ENCODE measurements at places on chromosomes 7 and 10.

DNA sequence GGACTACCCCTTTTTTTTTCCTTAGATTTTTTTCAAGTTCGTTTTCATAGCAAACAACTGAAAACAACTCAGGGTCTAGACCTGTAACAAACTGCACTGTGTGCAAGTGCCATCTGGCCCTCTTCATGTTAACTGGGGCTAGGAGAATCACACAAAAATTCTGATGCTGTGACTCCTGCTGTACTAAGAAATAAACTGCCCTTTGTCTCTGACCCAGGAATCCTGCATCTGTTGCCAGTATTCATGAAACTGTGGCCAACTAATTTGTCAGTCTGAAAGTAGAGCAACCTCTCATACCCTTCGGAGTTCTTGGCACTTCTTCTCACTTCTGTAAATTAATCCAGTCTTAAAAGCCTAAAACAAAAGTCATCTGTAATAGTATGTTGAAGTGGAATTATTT lies 218.4 kb upstream of the PCDH15 start:
- peak; percentile 59 for DNase-seq

GRCh38 chr7:45100761-45101480 lies 10.6 kb downstream of the TBRG4 start:
- DNase-seq: no peak

GRCh38 chr10:7580520-7580919 lies 86.2 kb downstream of the ITIH5 start:
- no peak for DNase-seq

DNA sequence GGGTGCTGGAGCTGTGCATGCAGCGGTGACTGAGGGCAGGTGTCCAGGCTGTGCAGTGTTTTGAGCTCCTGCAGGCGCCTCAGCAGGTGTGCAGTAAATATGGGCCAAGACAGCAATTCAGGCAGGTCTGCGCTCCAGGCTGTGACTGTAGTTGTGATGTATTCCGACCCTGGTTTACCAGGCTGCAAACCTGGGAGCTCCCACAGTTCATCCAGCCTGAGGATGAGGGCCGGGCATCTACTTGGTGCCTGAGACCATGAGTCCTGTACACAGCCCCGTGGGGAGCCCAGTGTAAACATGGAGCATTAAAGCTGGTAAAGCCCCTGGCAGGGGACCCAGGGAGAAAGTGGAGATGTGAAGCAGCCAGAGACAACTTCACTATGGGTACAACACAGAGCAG lies 82.8 kb downstream of the VOPP1 start:
- no peak for DNase-seq

- no peak for DNase-seq
Observed at GRCh38 chr7:157795199-157795598, 458.4 kb downstream of the DNAJB6 start.

- DNase-seq: no peak
Observed at GRCh38 chr7:11667810-11668185, 164.2 kb downstream of the THSD7A start.

DNA sequence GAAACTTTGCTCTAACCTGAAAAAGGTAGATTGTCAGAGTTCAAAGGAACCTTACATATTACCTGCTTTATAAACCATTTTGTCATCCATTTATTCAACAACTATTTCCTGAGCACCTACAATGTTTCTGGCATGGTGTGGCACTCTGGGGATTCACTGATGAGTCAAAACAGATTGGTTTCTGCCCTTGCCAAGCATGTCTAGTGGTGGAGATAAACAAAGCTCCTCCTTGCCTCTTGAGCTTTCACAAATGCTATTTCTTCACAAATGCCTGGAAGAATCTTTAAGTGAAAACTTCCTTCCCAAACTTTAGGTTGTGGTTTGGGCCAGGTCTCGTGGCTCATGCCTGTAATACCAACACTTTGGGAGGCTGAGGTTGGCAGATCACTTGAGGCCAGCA lies 85.1 kb upstream of the RELN start:
- no peak for DNase-seq

- no peak for DNase-seq
Observed at GRCh38 chr10:60708666-60709065, 69.6 kb upstream of the CDK1 start.

DNA sequence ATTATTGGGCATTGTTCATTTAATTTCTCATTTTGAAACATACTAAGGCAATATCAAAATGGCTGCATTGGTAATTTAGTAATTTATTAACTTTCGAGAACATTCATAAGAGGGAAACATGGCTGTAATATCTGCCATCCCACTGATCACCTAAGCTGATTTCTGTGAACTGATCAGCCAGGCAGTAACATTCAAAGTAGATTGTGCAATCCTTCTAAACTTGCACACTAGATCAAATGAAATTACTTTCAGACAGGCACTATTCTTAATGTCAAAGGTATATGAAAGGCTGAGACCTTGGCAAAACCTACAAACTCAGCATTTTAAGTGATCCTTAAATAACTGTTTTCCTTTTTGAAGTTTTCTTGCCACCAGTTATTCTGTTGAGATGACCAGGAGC lies 290.7 kb downstream of the CACNA2D1 start:
- DNase-seq: no peak

- DNase-seq: peak; percentile 72
Observed at GRCh38 chr10:50561266-50561665, 62.5 kb downstream of the SGMS1 start.

GRCh38 chr10:30208330-30208729 lies 140.7 kb downstream of the MTPAP start:
- no peak for DNase-seq

GRCh38 chr7:141737118-141737835 lies 881 bp upstream of the SSBP1 start:
- DNase-seq: no peak

- DNase-seq: no peak
Observed at GRCh38 chr10:35824704-35825103, 182.6 kb upstream of the FZD8 start.

- no peak for DNase-seq
Observed at GRCh38 chr7:104855861-104856260, 158.1 kb upstream of the KMT2E start.

DNA sequence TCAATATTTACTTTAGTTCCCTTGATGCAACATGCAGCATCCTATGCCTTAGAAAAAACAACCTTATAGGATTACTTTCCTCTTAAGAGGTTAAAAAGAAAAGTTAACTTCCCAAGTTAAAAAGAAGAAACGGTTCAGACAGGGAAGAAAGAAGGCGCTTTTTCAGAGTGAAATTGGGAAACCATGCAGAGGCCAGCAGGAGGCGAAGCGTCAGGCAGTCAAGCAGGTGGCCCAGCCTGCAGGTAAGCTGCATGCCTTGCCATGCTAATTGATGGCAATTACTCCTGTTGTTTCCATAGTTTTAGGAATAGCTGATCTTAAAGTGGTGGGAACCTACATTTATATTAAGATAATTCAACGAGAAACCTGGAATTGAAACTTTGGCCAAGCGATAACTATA lies 302.6 kb upstream of the SP4 start:
- no peak for DNase-seq

DNA sequence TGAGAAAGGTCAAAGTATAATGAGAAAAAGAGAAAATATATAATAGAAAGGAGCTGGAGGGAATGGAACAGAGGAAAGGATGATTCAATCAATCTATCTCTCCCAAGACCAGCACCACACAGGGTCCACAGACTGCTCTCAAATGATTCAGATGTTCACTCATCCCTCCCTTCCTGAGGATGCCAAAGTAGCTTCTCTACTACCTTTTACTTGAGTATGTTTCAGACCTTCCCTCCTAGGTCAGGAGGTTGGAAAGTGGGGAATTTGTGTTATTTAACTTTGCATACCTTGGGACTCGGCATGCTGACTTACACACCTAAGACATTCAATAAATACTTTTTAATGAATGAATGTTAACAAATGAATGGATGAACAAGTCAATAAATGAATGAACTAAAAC lies 30.6 kb downstream of the CPVL start:
- DNase-seq: no peak

- peak; percentile 40 for DNase-seq
Observed at GRCh38 chr10:92590623-92591549, 2.0 kb upstream of the KIF11 start.

DNA sequence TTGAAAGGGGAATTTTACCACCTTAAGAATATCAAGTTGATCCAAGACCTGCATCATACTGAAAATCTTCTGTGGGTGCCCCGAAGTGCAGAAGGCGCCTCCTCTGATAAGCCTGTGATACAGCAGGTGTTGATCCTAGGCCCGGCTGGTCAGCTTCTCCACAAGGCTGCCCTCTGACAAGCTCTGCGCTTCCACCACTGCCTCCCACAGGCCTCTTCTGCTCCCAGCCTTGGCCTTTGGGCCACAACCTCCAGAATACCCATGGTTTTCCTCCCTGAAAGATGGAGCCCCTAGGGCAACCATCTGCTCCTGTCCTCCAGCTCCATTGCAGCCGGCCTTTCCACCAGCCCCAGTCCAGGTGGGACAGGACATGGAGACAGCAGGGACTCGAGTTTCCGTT lies 5.6 kb upstream of the OGDHL start:
- no peak for DNase-seq

- DNase-seq: no peak
Observed at GRCh38 chr10:4867520-4868356, 41.7 kb downstream of the AKR1E2 start.

DNA sequence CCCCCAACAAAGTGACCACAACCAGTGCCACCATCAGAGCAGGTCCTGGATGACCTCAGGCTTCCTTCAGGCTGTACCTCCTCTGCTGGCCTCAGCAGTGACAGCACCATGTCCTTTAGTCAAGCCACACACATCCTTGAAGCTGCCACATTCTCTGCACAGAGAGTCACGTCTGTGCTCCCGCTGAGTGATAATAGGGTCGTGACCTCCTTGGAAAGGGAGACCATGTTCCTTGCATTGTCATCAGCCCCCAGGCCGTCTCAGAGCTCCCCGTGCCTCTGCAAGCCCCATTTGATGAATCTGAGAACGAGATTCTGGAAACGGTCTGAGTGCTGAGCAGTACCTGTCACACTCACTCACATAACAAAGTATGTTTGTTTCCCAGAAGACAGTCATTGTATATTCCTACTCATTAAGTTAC lies 106.5 kb upstream of the PRR15 start:
- no peak for DNase-seq

GRCh38 chr7:77353407-77353721 lies 62.8 kb downstream of the GSAP start:
- DNase-seq: no peak

DNA sequence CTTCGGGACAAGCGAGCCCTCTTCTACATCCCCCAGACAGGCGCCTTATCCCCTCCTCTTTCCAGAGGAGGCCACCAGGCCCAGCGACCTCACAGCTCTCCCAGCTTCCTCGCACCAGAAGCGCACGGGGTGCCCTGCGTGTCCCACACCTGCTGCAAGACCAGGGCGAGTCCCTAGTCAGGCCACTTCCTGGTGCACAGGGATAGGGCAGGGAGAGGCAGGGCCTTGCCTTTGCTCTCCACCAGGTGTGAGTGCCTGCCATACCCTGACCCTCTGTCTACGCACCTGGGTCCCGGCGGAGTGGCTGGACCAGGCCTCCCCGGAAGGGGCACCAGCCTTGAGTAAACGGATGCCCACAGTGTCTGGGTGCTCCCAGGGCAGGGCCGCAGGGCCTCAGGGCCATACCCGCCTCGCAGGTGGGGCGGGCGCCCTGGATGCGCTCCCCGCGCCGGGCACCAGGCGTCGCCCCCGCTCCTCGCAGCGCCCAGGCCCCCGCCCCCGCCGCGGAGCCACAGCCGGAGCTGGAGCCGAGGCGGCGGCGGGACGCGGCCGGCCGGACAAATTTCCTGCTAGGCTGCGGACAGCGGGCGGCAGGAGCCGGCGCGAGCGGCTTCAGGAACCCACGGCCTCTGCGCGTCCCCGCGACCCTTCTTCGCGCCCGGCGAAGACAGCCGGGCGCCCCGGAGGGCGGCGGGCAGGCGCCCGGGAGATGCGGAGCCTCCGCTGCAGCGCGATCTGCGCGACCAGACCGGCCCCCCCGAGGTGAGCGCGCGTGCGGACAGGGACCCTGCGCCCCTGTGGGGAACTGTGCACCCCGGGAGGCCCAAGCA lies at the start of gene PTPRE:
Gene PTPRE, plus strand, starts transcription at position 556 of the 830 bp plus-strand sequence. CDS start 133,779 bp downstream, outside the sequence.
- peak; percentile 70 for DNase-seq

DNA sequence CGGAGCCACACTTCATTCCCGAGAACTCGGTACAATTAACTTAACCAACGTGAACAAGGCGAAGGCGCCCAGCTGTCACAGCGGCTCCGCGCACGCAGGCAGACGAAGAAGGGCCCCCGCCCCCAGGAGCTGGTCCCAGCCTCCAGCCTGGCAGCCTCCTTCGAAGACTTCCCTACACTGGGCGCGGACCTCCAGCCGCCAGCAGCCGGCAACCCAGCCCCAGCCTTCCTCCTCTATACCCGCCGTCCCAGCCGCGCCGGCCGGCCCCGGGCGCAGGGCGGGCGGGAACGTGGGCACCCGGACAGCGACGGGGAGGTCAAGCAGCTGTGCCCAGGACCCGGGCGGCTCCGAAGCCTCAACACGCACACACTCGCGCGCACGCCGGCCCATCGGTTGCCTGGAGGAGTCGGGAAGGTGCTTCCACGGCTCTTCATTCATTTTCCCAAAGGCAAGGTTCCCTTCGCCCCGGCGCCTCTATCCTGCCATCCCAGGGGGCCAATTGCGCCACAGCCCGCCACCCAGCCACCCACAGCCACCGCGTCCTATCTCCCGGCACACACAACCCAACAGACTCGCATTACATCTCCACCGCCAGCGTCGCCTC lies 1.6 kb downstream of the CHST15 start:
- peak; percentile 39 for DNase-seq

GRCh38 chr7:155645662-155646061 lies 1.2 kb downstream of the RBM33 start:
- DNase-seq: no peak

DNA sequence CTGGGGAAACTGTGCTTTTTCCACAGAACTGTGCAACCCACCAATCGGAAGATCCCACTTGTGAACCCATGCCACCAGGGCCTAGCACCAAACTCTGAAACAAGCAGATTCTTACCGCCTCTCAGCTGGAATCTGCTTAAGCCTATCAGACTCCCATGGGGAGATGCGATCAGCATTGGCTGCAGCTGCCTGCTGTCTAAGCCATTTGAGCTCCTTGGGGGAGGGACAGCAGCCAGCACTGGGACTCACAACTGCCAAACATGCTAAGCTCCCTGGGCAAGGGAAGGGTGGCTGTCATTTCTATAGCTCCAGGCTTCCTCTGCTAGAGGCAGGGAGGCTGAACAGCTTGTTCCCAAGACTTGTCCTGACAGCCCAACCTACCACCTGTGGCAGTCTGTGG lies 283.8 kb downstream of the CDK14 start:
- no peak for DNase-seq

DNA sequence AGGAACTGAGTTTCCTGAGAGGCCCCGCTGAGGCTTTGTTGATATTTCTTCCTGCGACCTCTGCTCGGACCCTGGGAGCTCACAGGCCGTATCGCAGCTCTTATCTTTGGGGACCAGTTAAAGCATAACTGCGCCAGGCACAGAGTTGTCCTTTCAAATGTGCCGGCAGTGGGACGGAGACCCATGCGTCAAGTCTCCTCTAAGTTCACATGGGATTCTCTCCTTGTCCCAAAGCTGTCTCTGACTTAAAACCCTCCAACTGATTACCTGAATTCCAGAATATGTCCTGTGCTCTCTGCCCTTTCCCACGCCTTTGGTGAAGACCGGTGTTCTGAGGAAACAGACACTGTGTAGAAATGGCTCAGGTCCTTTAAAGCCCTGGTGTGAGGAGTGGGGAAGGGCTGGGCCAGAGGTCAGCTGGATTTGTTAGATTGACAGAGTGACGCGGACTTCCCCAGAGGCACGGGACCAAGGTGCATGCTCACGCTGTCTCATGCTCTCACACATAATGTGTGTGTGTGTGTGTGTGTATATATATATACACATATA lies 169.8 kb downstream of the EGFR start:
- DNase-seq: no peak

- DNase-seq: no peak
Observed at GRCh38 chr10:73161079-73161478, 6.7 kb downstream of the ECD start.
